ENCODE measurements at places on chromosomes 5 and 9. TPM values are rescaled to one million over a fixed set of nuclear protein-coding genes. Genes with fewer than 3 reads are reported as not detected.

The GALNT10 gene
- total RNA-seq: 44.2 TPM

- no peak overlapping the region for H3K27ac ChIP-seq
- peaks cover 5% of the 10 kb centered on the region for H3K4me1 ChIP-seq
- peaks cover 22% of the 10 kb centered on the region for H3K27me3 ChIP-seq
- no peak overlapping the region for H3K4me3 ChIP-seq
These were observed 7.0 kb downstream of the ADAMTS13 start for GRCh38 chr9:133429214-133429613.

The SHOC1 gene
- not detected for total RNA-seq

- no peaks in the 10 kb centered on the region for H3K36me3 ChIP-seq
- H3K4me1 ChIP-seq: peaks cover 4% of the 10 kb centered on the region
- peaks cover 30% of the 10 kb centered on the region for H3K27me3 ChIP-seq
- H3K4me3 ChIP-seq: no peak overlapping the region
These were observed 36.6 kb upstream of the CCL21 start for GRCh38 chr9:34746526-34746925.

DNA sequence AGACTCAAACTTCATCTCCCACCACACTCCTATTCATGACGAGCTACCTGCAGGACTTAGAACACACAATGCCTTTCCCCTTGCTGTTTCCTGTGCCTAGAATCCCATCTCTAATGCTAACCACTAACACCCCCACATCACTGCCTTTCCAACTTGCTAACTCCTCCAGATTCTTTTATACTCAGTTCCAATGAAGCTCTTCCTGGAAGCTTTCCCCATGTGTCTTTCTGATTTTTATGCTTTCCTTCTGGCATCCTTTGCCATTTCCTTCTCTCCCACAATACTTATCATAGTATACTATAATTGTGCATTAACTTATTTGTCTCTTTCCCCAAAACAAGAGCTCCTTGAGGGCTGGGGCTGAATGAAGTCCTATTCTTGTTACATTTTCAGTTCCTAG lies 115.3 kb upstream of the PLPPR1 start:
- H3K36me3 ChIP-seq: no peaks in the 10 kb centered on the region
- no peak overlapping the region for H3K4me3 ChIP-seq
- no peaks in the 10 kb centered on the region for H3K4me1 ChIP-seq
- no peak for DNase-seq

GRCh38 chr9:133103987-133104505 lies 17.0 kb downstream of the RALGDS start:
- H3K36me3 ChIP-seq: peaks cover 47% of the 10 kb centered on the region
- H3K4me1 ChIP-seq: peaks cover 2% of the 10 kb centered on the region
- no peak overlapping the region for H3K4me3 ChIP-seq
- no peak for DNase-seq

The PTGS1 gene
- total RNA-seq: not detected

GRCh38 chr5:53381-54174 lies 38.4 kb upstream of the PLEKHG4B start:
- H3K36me3 ChIP-seq: no peaks in the 10 kb centered on the region
- peak; percentile 64 for DNase-seq
- H3K4me3 ChIP-seq: peak overlapping the region; percentile 61
- peaks cover 20% of the 10 kb centered on the region for H3K27me3 ChIP-seq
- no peak overlapping the region for H3K27ac ChIP-seq

DNA sequence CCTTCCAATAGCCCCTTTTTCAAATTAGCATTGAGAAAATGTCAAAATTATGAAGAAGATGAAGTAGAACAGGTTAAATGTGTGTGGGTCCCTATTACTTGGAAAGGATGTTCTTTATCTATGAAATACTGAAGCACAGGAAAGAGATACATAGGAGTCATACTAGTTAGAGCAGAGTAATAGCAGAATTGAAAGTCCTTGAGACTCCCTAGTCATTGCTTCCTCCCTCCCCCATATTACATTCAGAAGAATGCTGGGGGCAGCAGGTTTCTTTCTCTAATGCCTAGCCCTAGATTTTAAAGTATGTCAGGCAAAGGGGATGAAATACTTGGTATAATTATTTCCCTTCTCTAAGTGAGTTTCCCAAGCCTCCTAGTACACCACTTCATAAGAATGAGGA lies 4.4 kb downstream of the ZCCHC9 start:
- H3K27me3 ChIP-seq: no peaks in the 10 kb centered on the region
- H3K4me3 ChIP-seq: no peak overlapping the region
- peaks cover 22% of the 10 kb centered on the region for H3K36me3 ChIP-seq
- DNase-seq: no peak
- H3K4me1 ChIP-seq: peaks cover 23% of the 10 kb centered on the region
- no peak overlapping the region for H3K27ac ChIP-seq

DNA sequence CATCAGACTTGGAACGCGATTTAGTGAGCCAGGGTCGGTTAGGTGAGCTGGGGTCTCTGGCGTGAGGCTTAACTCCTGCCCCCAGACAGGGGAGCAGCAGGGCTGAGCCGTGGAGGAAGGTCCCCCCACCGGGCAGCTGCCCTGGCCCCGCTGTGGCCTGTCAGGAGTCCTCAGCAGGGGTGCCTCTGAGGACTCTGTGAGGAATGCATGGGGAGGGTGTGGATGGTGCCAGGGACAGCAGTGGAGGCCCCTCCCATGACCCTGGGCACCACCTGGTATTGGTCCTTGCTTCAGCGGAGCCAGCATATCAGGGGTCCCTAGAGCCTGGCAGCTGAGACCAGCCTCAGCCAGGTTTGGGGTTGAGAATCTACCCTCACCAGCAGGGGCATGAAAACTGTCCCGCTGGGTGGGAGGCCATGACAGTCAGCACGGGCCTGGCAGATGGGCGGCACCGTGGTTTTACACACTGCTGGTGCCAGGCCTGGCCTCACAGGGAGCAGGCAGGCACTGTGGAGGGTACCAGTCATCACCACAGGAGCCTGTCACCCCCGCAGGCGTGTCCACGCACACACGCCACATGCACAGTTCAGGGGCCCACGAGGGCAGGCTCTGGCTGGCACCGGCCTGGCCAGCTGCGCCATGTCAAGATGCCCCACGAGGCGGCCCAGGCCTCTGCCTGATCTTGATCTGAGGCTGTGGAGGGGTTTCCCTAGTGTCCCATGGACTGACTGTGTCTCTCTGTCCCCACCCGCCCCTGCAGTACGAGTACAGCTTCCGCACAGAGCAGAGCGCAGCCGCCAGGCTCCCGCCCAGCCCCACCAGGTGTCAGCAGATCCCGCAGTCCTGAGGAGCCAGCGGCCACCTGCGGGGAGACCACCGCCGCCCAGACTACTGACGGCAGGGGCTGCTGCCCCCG lies 111.1 kb upstream of the LMX1B start:
- DNase-seq: no peak
- no peak overlapping the region for H3K4me3 ChIP-seq
- H3K27ac ChIP-seq: no peak overlapping the region
- H3K27me3 ChIP-seq: peaks cover 11% of the 10 kb centered on the region

DNA sequence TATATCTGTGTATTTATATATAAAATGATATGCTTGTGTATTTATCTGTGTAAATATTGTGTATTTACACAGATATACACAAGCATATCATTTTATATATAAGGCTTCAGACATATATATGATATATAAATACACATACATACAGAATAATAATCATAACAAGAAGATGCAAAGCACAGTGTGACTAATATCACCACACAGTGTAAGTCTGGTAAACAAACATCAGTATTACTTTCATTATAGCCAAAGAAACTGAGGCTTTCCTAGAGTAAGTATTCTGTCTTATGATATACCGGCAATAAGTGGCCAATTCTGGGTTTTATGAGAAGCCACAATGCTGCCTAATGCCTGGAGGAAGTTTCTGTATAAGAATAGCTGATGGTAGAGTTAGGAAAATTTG lies 29.9 kb upstream of the RAPGEF6 start:
- no peaks in the 10 kb centered on the region for H3K4me1 ChIP-seq
- H3K4me3 ChIP-seq: no peak overlapping the region
- H3K36me3 ChIP-seq: peaks cover 72% of the 10 kb centered on the region

DNA sequence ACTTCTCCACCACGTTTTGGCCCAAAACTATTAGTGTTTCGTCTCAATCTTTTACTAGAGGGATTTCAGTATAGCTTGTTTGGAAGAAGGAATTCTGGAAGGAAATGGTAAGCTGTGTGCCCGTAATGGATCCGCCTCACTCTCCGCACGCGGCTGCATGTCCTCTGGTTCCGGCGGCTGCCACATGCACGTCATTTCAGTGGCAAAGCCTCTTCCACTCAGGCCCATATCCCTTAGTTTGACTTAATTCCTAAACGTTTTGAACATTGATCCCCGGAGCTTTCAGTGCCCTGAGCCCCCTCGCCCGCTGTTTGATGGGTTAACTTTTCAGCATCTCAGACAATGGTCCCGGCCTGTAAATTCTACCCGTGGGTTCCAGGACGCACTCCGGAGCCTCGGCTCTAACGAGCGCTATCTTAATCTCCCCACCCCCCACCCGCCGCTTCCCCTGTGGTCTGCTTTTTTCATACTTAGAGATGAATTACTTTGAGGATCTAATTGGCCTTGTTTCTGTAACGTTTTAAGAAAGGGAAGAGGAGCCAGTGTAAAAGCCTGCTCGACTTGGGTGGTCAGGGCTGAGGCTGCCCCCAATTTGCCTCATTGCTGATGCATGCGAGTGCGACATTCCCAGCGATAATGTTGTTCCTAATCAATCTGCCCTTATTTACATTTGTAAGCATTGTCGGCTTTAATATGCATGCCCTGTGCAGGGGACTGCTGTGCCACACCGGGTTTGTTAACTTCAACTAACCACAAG lies 4.6 kb downstream of the PTCH1 start:
- no peak for DNase-seq
- H3K4me1 ChIP-seq: peaks cover 37% of the 10 kb centered on the region
- peaks cover 6% of the 10 kb centered on the region for H3K36me3 ChIP-seq

DNA sequence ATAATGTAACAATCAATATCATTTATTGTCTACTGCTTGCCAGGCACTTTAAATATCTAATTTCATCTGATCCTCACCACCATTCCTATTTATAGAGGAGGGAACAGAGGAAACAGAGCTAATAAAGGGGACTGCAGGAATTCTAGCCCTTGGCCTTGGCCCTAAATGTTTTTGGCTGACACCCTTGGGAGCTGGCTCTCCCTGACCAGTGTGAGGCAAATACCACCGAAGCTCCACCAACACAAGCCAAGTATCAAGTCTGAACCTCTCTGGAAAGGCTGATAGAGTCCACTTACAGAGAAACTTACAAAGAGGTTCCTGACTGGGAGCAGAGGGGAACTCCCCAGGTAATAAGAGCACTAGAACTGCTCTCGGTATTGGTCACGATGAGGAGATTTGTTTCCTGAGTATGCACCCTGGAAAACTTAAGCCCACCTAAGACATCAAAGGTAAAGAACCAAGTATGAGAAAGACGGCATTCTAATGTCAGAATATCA lies 243.1 kb upstream of the PANK3 start:
- H3K4me3 ChIP-seq: no peak overlapping the region
- no peak overlapping the region for H3K27ac ChIP-seq
- no peak for DNase-seq
- H3K4me1 ChIP-seq: peaks cover 11% of the 10 kb centered on the region

The AIF1L gene
- total RNA-seq: 1.4 TPM

DNA sequence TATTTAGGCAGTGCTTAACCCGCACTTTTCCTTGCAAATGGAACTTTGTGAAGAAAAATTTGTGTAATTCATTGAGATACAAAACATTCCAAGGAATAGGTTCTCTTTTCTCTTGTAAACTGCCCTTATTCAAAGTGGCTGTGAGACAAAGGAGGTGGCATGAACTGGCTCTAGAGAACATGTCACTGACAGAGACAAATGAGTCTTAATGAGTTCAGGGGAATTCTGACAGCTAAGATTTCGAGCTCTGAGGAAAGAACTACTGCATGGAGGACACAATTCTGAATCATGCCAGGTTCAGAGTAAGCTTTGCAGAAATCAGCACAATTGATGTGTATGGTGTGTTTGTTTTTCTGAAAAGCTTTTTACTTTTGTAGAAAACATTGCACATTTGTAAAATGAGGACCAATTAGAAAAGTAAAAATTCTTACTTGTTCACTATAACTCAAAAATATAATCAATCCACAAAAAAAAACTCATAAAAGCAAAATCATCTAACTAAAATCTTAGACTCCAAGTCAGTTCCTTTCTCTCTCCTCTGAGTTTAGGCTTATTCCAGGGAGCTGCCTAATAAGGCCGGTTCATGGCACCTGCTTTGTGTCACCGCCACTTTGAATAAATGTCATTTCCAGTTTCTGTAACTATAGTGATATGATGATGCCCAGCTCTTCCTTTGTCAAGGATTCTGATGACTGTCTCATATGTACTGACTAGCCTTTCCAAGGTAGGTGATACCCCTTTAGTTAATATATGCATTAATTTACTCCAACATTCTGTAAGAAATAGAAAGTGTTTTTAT lies 163.2 kb downstream of the HCN1 start:
- no peak overlapping the region for H3K4me3 ChIP-seq
- no peaks in the 10 kb centered on the region for H3K36me3 ChIP-seq
- no peak overlapping the region for H3K27ac ChIP-seq
- no peaks in the 10 kb centered on the region for H3K27me3 ChIP-seq

DNA sequence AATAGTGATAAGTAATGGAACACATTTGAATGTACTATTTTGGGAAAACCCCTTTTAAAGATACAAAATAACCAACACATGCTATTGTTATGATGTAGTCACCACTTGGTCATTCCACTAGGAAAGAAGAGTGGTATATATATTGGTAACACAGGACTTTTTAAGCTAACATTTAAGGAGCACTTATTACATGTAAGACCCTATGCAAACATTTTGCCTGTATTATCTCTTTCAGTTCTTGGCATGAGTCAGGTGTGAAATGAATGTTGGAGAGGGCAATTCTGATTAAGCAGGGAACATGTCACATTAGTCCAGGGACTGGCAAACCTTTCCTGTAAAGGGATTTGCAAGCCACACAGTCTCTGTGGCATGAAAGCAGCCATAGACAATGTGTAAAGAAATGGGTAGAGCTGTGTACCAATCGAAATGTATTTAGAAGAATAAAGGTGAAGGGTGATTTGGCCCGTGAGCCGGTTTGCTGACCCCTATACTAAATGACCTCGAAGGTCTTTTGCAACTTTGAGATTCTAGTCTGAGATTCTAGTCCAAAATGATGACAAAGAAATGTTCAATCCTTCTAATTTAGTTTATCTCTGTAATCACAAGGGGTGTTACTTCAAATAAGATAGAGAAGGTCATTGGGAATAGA lies 15.3 kb downstream of the ABLIM3 start:
- no peak for DNase-seq
- H3K27me3 ChIP-seq: peaks cover 6% of the 10 kb centered on the region
- H3K4me3 ChIP-seq: no peak overlapping the region
- H3K4me1 ChIP-seq: no peaks in the 10 kb centered on the region
- H3K36me3 ChIP-seq: no peaks in the 10 kb centered on the region

The IGFBPL1 gene
- total RNA-seq: not detected

DNA sequence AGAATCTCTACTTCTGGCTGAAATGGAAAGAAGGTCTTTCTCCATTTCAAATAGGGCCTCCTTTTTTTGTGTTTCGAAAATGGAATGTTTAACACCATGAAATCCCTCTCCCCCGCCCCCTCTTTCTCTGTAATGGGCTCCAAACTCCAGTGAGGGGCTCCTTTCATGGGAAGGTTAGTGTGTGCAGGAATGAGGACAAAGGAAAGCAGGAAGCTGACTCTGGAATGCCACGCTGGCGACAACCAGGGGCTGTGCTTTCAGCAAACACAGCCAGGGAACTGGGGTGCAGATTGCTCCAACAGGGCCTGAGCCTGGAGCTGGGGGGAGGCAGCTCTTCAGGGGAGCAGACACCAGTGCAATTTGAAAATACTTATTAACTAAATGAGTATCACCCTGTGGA lies 82.8 kb downstream of the CRB2 start:
- no peaks in the 10 kb centered on the region for H3K4me1 ChIP-seq
- no peaks in the 10 kb centered on the region for H3K36me3 ChIP-seq
- no peaks in the 10 kb centered on the region for H3K27me3 ChIP-seq

- no peak for DNase-seq
- peaks cover 34% of the 10 kb centered on the region for H3K36me3 ChIP-seq
- no peaks in the 10 kb centered on the region for H3K27me3 ChIP-seq
- H3K4me1 ChIP-seq: peaks cover 44% of the 10 kb centered on the region
- H3K4me3 ChIP-seq: no peak overlapping the region
These were observed 34.7 kb downstream of the LPCAT1 start for GRCh38 chr5:1488882-1489680.

Measured in activated CD4-positive, alpha-beta T cell treated with anti-CD3 and anti-CD28 coated beads, Interleukin-2, amount 10 ng/mL, durations not matched to agents 7 days and 5 days (primary cell).